ENCODE measurements at places on chromosomes 3 and 15.
A peak's percentile ranks its signal among the peaks of the same experiment; 100 is the strongest.

DNA sequence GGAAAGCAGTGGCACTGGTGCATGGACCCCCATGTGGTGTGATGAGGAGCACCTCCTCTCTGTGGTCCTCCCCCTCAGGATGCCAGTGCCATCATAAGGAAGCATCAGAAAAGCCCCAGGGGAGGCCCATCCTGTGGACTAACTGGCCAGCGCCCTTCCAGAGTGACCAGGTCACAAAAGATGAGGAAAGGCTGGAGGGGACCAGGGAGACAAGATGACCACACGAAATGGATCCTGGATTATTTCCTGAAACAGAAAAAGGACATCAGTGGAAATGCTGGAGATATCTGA, 56.4 kb downstream of the TPRA1 start:
- DNase-seq, result no peak

DNA sequence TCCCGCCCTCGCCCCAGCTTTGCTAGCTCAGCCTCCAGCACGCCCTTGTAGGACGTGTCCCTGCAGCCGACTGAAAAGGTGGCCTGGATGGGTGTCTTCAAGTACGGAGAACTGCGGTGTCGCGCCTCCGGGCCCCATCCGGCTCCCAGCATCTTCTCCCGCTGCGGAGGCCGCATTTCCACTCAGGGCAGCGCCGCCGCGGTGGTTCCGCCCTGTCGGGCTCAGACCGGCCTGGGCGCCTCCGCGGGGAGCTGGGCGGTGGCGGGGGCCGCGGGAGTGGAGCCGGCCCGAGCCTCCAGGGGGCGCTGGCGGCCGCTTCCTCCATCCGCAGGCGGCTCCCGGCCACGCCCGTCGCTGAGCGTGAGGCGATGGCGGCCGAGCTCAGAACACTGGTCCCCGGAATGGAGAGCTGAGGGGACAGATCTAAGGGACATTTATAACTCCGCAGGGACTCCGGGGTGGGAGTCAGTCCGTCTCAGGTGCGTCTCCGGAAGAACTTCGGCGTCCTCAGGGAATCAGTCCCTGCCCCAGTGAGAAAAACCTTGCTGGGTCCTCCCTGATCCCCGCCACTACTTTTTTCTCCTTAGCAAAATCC, 13.6 kb upstream of the SMCO1 start:
- DNase-seq, result peak; percentile 71

GRCh38 chr15:55562601-55563000, 25.5 kb downstream of the PYGO1 start:
- DNase-seq, result no peak

GRCh38 chr3:86413645-86414044, 577.3 kb downstream of the VGLL3 start:
- DNase-seq, result no peak

All from stimulated activated CD8-positive, alpha-beta memory T cell treated with anti-CD3 and anti-CD28 coated beads, Interleukin-7, amount 100 ng/mL, for 48 hours (primary cell).